ENCODE measurements at places on chromosomes 7 and 10.

DNA sequence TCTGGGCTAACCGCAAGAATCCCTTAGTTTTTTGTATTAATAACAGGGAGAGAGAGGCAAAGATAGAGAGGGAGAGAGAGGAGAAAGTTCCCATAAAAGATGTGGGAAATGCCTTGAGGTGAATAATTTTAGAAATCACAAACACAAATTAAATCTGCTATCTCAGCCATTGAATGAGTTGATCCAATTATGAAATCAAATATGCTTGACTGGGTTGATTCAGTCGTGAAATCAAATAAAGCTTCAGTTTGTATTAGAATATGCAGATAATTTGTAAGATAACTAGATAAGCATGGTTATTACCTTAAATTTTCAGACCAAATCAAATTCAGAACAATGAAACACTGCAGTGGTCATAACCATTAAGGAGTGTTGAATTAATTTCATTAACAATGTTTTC, 68.9 kb downstream of the SEMA3A start:
- DNase-seq, result no peak

GRCh38 chr10:72462261-72462660, 107.5 kb upstream of the DNAJB12 start:
- no peak for DNase-seq

GRCh38 chr7:131369354-131369753, 41.7 kb downstream of the MKLN1 start:
- DNase-seq, result no peak

GRCh38 chr10:28714401-28715053, 37.2 kb downstream of the BAMBI start:
- no peak for DNase-seq

GRCh38 chr7:110881721-110882120, 209.2 kb upstream of the LRRN3 start:
- DNase-seq, result no peak

GRCh38 chr7:149067869-149068268, 22.6 kb downstream of the ZNF786 start:
- DNase-seq, result no peak

DNA sequence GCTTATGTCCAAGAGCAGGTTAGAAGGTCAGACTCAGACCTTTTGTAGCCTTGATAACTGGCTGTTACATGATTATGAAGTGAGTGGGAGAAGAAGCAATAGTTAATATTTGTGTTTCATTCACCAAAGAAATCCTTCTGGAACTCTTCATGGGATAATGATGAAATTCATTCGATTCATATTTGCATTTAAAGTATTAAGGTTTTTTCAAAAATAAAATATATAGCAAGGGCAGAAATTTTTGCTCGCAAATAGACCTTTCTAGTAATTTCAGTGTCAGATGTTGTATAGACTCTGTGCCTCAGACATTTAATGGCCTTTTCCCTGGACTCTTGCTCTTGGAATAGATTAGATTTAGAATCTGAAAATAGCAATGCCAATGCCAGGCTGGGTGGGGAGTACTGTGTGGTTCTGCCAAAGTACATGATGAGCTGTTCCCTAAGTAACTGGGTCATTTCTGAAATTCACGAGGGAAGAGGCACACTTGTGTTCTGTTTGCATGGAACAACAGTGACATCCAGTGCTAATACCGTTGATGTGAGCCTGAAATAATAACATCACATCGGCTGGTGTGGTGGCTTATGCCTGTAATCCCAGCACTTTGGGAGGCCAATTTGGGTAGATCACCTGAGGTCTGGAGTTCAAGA, 119.2 kb downstream of the MBL2 start:
- no peak for DNase-seq

- DNase-seq, result no peak
These were observed 118.1 kb downstream of the ARL4A start for GRCh38 chr7:12805518-12805928.

- DNase-seq, result no peak
These were observed 32.0 kb upstream of the ARMS2 start for GRCh38 chr10:122422266-122422989.

- DNase-seq, result no peak
These were observed 213.6 kb downstream of the RPS24 start for GRCh38 chr10:78247266-78247665.

GRCh38 chr7:98779800-98780587, 89.8 kb downstream of the TMEM130 start:
- no peak for DNase-seq

DNA sequence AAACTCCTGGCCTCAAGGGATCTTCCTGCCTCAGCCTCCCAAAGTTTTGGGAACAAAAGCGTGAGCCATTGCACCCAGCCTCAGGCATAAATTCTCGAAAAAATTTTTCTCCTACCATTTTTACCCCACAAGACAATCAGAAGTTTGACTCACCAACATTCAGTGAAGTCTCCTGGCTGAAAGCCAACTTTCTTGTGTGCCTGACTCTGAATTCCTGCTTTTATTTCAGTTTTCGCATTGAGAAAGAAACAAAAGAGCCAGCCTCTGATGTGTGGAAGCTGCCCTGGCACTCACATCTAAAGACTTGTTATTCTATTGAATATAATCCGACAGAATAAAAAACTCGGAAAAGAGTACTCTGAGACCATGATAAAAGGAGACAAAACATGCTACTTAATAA, 402.9 kb downstream of the MAGI2 start:
- no peak for DNase-seq

GRCh38 chr10:133141144-133141957, 18.7 kb upstream of the KNDC1 start:
- DNase-seq, result no peak

DNA sequence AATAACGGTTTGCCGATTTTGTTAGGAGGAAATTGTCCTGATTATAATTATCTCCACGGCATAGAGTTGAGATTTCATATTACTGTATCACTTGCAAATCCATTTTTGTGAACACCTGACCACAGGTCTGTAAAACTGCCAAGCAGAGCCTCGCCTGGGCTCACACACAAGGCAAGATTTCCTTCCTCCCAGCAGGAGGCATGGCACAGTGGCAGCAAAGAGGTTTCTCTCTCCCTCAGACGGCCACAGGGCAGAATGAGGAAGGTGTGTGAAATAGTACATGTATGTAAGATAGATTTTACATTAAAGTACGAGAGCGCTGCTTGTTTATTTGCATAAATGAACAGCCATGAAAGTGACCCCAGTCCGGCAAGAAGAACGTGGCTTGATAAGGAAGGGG, 130.1 kb downstream of the CELF2 start:
- peak; percentile 65 for DNase-seq

- no peak for DNase-seq
These were observed 54.4 kb downstream of the STK17A start for GRCh38 chr7:43637114-43637806.

- no peak for DNase-seq
These were observed 74.7 kb upstream of the PLPP4 start for GRCh38 chr10:120382360-120382759.

DNA sequence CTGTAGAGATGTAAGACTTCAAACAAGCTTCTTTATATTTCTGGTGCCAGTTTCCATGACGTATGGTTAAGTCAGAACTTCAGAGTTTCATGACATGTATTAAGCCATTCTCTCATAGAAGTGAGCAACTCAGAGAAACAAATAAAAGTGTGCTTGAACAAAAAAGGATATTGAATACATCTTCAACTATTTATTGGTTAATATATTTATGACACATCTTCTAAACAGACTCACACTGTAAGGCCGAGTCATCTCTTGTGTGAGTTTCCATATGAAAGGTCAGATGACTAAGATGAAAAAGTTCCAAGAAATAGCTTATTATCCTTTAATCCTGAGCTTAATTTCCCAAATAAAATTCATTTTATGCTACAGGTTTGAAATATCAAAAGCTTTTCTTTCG, 105.5 kb upstream of the CSTF2T start:
- DNase-seq, result no peak

- peak; percentile 73 for DNase-seq
These were observed 66.8 kb upstream of the TARP start for GRCh38 chr7:38339953-38340819.

- no peak for DNase-seq
These were observed 61.1 kb upstream of the IL6 start for GRCh38 chr7:22665923-22666322.

GRCh38 chr10:120998782-120999285, 147.7 kb downstream of the WDR11 start:
- DNase-seq, result no peak

GRCh38 chr7:105794741-105795729, 81.4 kb downstream of the ATXN7L1 start:
- DNase-seq, result no peak

DNA sequence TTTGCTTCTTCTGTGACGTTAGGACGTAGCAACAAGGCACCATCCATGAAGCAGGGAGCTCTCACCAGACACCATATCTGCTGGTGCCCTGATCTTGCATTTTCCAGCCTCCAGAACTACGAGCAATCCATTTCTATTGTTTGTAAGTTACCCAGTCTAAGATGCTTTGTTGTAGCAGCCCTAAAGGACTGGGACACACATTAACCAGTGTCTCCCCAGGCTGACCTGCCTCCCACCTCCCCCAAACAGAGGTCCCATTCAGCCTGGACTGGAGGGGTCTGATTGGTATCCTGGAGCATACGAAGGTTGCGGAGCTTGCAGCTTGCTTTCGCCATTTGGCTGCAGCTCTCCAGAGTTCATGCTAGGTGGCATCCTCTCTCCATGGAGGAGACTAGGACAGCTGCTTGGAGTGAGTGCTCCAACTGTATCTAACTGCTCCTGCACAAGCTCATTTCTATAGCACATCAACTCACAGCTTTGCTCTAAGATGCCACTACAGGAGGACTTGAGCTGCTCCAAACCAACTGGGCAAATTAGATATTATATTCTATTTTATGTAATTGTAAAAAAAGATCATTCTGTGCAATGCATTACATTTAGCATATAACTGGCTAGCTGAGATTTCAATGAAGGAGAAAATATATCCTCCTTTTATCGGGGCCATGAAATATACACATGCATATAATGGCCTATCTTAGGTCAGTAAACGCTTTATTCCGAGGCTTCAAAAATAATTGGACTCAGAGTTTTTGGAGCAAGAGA, 8.0 kb upstream of the GRK5 start:
- peak; percentile 53 for DNase-seq

DNA sequence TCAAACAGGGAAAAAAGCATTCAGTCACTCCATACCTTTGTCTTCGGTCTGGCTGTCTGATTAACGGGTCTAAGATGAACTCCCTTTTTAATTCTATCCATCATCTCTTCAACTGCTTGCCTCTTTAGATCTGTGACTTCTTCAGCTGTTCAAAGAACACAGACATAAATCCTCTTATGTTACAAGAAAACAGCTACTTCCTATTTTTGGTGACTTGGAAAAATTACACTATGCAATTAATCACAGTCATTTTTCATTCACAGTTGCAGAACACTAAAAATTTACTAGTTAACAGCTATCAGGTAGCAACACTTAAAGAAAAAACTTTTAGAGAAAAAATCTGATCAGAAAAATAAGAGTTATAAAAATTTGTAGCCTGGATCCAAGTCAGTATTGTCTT, 66.0 kb downstream of the ENO4 start:
- DNase-seq, result no peak

- no peak for DNase-seq
These were observed 17.8 kb upstream of the CCNY start for GRCh38 chr10:35318551-35318950.

- DNase-seq, result no peak
These were observed 176.0 kb upstream of the NAMPT start for GRCh38 chr7:106460792-106461254.

DNA sequence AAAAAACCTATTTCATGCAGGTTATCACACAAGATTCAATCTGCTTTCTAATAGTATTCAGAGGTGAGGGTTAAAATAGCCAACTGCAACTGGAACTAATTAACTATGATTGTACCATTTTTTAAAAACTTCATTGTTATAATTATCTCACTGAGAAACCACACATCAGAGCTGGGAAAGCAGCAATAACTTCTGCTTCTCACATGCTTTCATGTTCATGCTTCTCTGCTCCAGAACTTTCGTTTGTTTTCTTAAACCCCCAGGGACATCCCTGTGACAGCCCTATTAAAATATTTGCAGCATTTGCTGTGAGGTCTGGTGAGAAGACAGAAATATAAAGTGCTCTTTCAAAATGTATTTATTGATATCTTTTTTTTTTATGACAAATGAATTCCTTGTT, 389.0 kb upstream of the SORCS1 start:
- no peak for DNase-seq

GRCh38 chr10:50021646-50022045, 33.4 kb downstream of the AGAP6 start:
- no peak for DNase-seq

GRCh38 chr7:86149024-86149665, 494.6 kb upstream of the GRM3 start:
- no peak for DNase-seq

DNA sequence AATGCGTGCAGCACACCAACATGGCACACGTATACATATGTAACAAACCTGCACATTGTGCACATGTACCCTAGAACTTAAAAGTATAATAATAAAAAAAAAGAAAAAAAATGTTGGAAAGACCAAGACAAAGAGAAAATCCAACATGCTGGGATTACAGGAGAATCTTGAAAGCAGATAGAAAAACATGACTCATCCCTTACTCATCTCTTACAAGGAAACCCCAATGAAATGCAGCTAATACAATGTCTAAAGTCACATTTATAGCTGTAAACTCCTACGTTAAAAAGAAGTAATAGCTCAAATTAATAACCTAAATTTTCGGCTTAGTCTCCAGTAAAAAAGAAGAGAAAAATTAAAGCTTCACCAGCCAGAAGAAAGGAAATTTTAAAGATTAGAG, 47.5 kb upstream of the DGKB start:
- no peak for DNase-seq

Measured in bone marrow (tissue), 2 donors.